ENCODE measurements at places on chromosomes 2 and 18.

DNA sequence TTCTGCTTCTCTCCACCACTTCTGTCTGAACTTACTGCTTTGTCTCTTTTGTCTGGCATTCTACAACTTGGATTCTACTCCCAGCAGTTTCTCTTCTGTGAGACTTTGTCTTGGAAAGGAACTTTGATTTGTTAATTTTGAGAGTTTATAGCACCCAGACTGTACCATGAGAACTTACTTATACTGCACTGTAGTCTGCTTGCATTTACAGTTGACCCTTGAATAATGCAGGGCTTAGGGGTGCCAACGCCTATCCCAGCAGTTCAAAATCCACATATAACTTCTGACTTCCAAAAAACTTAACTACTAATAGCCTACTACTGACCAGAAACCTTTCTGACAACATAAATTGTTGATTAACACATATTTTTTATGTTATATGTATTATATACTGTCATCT lies 55.5 kb downstream of the DYNC1I2 start:
- DNase-seq = no peak

- DNase-seq = no peak
Measured at GRCh38 chr2:202690321-202690900, 55.6 kb downstream of the FAM117B start.

GRCh38 chr2:176914371-176914770 lies 298.2 kb upstream of the HNRNPA3 start:
- DNase-seq = no peak

DNA sequence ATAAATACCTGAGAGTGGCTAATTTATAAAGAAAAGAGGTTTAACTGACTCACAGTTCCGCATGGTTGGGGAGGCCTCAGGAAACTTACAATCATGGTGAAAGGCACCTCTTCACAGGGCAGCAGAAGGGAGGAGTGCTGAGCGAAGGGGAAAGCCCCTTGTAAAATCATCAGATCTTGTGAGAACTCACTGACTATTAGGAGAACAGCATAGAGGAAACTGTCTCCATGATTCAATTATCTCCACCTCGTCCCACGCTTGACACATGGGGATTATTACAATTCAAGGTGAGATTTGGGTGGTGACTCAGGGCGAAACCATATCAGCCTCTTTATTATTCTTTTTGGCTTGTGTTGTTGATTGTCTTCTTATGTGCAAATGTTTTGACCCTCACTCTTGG lies 76.2 kb downstream of the WDR7 start:
- no peak for DNase-seq

- DNase-seq = peak; percentile 54
Measured at GRCh38 chr18:55735199-55735855, 147.3 kb upstream of the TCF4 start.

DNA sequence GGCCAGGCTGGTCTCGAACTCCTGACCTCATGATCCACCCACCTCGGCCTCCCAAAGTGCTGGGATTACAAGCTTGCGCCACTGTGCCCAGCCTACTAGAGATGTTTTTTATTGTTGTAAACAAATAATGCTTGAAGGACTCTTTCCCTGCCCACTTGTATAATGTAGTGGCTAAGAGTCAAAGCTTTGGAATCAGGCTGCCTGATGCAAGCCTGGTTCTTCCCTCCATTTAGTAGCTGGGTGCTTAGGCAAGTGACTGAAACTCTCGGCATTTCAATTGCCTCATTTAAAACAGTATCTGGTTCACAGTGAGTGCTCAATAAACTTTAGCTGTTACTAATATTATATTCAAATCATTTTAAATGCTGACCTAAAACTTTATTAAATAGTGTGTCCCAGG lies 264.0 kb upstream of the FBXO11 start:
- no peak for DNase-seq

DNA sequence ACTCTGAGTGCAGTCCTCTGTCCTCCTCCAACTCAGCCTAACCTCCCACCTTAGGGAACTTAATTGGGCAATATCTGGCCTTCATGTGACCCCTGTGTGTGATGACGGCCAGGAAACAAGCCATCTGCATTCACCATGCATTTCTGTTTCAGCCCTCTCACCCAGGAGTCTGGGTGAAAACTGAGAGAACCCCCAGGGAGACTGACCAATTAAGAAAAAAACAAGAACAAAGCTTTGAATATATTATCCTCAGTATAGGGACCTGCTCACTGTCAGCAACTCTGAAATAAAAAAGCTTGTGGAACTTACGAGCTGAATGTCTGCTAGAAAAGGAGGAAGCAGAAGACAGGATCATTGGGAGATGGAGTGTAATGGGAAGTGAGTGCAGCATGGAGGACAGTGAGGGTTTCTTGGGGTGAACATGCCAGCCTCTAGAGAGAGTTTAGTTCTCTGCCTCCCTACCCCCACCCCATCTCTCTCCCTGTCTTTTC lies 9.5 kb downstream of the MAPRE2 start:
- DNase-seq = peak; percentile 58

DNA sequence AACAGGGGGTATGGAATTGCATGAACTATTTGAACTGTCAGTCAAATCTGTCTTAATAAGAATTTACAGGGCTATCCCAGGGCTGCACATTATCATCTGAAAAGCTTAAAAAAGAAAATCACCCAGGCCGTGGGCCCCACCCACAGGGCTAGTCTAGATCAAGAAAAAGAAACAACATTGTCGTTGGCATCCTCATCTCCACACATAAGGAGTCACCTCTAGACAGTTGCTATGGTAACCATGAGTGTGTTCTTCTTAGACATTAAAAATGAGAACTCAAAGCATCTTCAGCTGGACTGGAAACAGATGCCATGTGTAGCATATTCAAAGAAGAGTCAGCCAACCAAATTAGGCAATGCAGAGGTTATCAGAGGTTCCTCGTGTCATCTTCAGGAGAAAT lies 72.3 kb upstream of the CPO start:
- DNase-seq = no peak

GRCh38 chr2:66577321-66578053 lies 142.6 kb downstream of the MEIS1 start:
- DNase-seq = no peak

DNA sequence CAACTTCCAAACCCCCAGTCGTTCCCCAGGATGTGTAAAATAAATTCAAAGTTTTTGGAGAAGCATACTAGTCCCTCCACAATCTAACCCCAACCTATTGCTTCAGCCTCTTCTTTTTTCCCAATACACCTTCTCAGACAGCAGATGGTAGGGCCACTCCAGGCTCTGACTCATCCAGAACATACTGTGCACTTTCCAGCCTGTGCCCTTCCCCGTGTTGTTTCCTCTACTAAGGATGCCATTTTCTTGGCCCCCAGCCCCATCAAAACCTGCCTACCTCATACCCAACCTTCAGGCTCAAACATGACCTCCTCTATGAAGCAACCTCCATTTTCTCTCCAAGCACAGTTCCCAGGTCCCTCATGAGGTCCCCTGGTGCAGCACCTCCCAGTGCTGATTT lies 669.3 kb downstream of the BCL11A start:
- DNase-seq = no peak

GRCh38 chr2:128249555-128249954 lies 69.1 kb downstream of the HS6ST1 start:
- DNase-seq = no peak

DNA sequence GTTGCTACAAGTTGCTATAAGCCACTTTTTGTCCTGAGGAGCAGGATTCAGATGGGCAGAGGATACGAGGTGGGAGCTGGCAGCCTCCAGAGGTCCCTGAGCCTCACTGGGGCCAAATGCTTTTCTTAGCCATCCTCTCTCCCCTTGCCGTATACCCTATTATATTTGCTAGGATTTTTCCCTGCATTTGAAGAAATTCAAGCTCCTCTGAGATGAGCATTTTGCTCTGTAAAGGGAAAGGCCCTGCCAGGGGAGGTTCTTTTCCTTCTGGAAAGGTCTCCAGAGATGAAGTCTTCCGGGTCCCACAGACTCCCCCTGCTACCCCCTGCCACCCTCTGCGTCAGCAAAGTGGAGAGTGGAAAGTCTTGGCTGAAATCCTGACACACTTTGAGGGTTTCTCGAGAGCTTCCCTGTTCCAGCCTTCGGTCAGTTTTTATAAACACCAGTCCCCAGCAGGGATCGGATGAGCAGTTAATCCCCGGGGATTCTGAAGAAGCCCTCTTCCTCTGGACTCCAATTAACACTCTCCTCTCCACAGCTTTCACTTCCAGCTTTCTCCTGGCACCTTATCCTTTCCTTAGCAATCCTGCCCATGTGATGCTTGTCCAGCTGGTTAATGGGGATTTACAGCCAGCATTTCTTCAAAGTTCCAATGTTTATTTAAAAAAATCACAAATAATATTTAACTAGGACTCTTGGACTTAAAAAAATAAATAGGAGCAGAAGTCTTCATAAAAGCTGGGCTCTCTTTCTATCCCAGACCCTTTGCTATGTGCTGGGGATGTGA lies 13.1 kb downstream of the CYRIA start:
- no peak for DNase-seq

DNA sequence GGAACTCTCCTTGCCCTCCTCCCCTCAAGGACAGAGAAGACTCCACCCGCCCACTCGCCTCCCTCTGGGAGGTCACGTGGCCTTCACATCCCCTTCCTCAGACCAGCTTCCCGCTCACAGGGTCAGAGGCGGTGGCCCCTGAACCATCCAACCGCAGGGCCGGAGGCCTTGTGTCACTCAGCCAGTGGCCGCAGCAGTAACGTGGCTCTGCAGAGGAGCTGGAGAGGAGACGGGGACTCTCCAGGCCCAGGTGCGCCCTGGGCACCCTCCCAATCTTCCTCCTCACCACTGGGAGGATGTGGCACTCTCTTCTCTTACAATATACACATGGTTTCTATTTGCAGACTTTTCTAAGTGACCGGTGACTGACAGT lies 161.7 kb downstream of the TWIST2 start:
- DNase-seq = no peak

DNA sequence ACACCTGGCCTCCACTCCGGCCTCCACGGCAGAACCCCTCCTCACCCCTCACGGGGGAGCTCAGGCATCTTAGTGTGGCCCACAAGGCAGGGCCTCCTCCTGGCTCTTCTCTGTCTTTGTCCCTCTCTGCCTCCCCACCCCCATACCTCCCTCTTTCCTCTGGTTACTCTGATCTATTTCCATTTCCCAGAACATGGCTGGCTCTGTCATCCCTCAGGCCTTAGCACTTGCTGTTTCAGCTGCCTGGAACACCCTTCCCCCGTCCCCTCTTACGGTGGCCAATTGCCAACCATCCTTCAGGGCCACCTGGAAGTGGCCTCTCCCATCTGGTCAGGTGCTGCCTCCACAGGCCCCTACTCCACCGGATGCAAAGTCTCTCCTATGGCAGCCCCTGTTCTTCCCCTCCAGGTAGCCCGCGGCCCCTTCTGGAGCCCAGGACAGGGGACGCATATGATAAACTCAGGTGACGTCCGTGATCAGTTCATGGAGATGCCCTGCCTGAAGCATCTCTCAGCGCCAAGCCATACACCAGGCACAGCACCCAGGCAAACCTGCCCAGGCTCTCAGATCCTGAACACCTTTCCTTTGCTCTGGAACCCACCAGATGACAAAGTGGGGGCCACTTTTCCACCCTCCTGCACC lies 3.6 kb upstream of the ECEL1 start:
- no peak for DNase-seq

- DNase-seq = no peak
Measured at GRCh38 chr18:10017043-10017442, 103.2 kb downstream of the VAPA start.

DNA sequence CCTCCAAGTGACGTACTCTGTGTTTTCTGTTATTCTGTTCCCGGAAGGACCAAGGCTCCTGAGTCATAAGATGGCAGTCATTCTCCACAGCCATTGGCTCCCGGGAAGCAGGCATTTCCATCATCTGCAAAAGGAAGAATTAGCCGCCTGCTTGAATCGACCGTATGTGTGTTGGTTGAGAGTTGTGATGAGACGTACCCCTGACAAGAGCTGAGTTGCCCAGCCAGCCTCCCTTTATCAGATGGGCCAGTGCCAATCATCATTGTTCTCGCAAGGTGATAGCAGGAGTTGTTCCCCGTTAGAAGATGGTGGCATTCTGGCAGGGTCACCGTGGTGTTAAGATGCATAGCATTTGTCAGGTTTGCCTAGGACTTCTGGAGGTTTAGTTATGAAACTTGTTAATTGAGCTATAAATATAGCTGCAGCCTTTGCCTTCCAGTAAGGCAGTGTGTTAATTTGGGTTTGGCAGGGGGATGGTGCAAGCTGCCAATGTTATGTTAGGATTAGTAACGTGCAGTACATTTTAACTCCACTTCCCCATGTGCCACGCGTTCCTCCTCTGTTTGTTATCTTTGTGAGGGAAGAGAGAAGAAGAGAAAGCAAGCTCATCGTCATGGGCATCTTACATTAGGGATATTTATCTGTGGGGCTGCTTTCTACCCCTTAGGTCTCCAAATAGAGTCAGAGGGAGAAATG lies 652.7 kb upstream of the FANCL start:
- DNase-seq = no peak

DNA sequence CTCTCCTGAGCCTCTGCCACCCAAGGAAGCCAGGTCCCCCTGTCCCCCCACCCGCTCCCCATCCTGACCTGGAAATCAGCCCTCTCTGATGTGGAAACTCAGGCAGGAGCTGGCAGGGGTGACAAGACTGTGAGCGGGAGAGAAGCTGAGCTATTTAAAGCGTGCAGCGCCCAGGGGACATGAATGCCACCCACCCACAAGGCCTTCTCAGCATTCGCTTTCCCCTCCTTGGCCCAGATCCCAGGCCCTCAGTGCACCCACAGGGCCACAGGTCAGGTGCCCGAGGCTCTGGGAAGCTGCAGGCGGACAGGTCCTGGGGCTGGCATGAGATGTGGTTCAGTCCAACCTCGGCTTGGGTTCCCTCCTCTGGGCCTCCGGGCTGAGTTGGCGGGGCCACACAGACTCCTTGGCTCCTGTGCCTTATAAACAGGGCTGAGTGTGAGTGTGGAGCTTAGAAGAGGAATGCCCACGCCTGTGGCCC lies 168.3 kb downstream of the SMAD7 start:
- no peak for DNase-seq

- DNase-seq = no peak
Measured at GRCh38 chr2:132372276-132372675, 44.3 kb upstream of the GPR39 start.

- peak; percentile 33 for DNase-seq
Measured at GRCh38 chr18:54280220-54280569, 10.9 kb downstream of the POLI start.

DNA sequence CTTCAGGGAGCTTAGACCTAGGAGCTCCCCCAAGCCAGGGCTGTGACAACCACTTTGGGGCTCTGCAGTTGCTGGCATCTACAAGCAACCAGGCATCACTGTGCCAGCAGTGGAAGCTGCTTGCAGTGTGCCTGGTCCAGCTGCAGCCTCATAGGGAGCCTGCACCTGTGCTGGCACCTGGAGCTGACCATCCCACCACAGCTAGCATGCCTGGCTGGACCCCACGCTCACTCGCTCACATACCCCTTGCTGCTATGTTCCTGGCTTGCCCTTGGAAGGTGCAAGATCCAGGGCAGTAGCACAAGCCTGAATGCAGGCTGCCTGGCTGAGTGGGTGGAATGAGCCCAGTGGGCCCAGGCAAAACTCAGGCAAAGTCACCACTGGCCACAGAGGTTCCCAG lies 82.5 kb downstream of the ZNF804A start:
- DNase-seq = no peak

- no peak for DNase-seq
Measured at GRCh38 chr18:2410688-2411087, 160.6 kb downstream of the METTL4 start.

- no peak for DNase-seq
Measured at GRCh38 chr2:159349674-159350299, 63.3 kb upstream of the WDSUB1 start.

- DNase-seq = peak; percentile 10
Measured at GRCh38 chr18:44731530-44732237, 51.0 kb downstream of the SETBP1 start.

GRCh38 chr2:212970132-212970531 lies 181.3 kb downstream of the IKZF2 start:
- no peak for DNase-seq

GRCh38 chr2:6760132-6760531 lies 105.6 kb downstream of the CMPK2 start:
- DNase-seq = no peak
